ENCODE measurements at places on chromosomes 12 and 14.
A peak's percentile ranks its signal among the peaks of the same experiment; 100 is the strongest.

- peak; percentile 62 for DNase-seq
These were observed 4.9 kb upstream of the MTA1 start for GRCh38 chr14:105414456-105415371.

DNA sequence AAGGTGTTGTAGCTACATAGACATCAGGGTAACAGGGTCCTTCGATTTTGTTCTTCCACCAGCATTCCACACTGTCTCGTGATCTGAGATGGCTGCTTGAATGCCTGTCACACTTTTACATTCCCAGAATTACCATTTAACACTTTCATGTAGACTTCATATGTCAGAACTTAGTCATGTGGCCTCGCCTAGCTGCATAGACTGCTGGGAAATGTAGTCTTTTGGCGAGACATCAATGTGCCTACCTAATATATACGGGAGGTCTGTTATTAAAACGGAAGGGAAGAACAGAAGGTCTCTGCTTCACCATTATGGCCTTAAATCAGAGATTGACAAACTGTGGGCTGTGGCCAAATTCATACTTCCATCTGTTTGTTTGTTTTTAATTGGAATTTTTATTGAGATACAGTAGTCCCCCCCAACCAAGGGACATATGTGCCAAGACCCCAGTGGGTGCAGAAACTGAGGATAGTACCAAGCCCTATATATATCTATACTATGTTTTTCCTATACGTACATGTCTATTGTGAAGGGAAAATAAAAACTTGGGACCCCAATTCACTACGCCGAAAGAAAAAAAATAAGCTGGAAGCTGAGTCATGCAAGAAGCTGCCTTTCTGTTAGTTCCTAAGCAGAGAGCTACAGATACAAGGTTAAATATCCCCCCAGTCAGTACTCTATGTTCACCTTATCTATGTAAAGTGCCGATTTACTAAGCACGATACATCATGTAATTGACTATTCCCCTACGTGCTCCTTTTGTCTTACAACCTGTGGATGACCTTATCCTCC, 11.3 kb upstream of the HRK start:
- DNase-seq, result peak; percentile 11

DNA sequence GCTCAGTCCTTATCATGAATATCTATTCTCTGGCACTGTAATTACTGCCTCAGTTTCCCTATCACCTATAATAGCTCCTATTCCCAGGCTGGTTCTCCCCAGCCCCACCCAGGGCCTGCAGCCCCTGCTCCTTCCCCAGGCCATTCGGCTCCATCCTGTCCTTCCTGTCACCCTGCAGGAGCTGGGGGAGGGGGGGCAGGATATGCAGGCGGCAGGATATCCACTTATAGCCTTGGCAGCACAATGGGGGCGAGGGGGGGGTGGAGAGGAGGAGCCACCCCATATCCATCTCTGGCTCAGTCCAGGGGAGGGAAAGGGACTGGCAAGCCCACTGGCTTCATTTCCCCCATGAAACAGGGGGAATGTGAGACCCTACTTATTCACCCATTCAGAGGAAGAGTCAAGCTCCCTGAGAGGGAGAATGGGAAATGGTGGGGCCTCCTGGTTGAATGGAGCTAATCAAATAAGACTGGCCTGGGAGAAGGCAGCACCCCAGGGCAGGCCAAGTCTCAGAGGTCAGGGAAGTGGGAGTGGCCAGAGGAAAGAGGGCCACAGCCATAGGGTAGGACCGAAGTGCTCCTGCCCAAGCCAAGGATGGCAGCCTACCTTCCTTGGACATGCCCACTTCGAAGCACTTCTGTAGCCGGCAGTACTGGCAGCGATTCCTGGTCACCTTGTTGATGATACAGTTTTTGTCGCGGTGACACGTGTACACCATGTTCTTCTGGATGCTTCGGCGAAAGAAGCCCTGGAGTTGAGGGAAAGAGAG, 7.8 kb upstream of the ITGB7 start:
- DNase-seq, result no peak

DNA sequence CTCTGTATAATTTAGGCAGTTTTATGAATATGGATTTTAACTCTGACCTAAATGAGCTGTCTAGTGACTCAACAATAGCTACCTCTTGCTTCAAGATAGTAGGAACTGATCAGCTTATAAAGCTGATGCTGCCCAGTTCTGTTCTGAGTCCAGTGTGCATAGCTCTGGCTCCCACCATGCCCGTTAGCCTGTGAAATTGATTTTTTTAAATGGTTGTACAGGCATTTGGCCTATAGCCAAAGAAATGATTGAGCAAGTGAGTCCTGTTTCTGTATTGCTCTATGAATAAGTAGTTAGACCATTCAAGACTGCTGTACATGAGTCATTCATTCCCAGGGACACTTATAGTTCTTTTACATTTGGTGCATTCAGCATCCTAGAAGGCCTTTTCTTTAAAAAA, 36.4 kb downstream of the SAMD4A start:
- DNase-seq, result peak; percentile 74

DNA sequence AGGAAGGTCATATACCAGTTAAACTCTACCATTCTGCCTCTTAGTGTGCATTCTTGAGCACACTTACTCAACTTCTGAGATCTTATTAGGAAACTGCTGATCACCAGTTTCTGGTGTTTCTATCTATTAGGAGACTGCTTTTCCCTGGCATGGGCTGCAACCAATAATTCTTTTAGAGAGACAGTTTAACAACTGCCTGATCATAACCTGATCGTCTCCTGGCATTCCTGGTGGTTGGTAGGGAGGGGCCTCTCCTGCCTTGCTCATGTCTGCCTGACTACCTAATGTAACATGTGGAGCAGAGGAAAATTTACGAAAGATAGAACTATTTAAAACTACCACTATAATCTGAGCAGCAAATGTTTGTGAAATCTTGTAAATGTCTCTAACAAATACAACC, 75.3 kb upstream of the MGAT4C start:
- DNase-seq, result no peak

All from EL (cell line).